NCI-H187 treated with DMSO at 0.1 percent for 48 hours (cell line): ENCODE measurements at places on chromosomes 4 and X.

GRCh38 chr4:21795091-21795490 is 153.5 kb downstream of the KCNIP4 start:
- no peak for DNase-seq

DNA sequence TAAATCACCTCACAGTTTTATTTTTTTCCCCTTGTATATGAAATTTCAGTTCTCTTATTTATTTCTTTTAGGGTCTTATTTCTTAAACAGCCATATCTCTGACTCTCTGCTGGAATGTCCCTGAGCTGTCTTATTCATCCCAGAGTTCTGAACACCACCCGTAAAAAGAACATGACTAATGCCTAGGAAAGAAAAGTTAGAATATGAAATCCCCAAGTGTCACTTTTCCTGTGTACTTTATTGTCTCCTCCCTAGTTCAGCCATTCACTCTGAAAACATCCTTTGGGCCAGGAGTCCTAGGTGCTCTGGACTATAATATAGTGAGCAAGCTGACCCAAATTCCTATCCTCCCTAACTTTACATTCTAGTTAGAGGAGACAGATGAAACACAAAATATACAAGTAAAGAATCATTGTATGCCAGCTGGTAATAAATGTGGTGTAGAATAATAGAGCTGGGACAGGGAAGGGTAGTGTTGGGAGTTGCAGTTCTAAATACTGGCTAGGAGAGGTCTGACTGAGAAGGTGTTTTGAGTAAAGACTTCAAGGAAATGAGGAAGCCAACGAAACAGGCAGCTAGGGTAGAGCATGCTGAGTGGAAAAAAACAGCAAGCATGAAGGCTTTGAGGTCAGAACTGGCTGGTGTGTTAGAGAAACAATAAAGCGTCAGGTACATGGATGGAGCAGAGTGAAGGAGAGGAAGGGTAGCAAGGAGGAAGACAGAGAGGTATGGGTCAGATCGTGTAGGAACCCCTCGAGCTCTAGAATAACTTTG is 40.6 kb upstream of the FTHL17 start:
- DNase-seq, result no peak

- peak; percentile 48 for DNase-seq
These were observed 53.6 kb upstream of the IGFBP7 start for GRCh38 chr4:57163530-57164459.

GRCh38 chr4:176409627-176410026 is 89.9 kb downstream of the SPCS3 start:
- DNase-seq, result no peak

- DNase-seq, result no peak
These were observed 2.8 kb downstream of the TMPRSS11D start for GRCh38 chr4:67880866-67881610.

DNA sequence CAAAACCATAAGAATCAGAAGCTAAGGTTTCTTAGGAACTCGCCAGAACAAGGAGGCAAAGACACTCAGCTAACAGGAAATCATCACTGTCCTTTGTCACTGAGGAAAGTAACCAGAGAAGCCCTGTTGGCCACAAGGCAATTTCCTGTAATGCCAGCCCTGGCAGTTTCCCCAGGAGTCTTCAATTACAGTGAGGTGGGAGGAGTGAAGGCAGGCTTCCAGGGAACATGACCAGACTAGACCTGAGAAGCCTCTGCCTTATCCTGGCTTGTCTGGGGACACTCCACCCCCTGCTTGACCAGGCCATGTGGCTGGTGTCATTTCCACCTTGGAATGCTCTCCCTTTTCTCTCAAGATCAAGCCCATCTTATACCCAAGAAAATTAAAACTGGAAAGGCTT is 125.3 kb downstream of the COL4A6 start:
- no peak for DNase-seq

DNA sequence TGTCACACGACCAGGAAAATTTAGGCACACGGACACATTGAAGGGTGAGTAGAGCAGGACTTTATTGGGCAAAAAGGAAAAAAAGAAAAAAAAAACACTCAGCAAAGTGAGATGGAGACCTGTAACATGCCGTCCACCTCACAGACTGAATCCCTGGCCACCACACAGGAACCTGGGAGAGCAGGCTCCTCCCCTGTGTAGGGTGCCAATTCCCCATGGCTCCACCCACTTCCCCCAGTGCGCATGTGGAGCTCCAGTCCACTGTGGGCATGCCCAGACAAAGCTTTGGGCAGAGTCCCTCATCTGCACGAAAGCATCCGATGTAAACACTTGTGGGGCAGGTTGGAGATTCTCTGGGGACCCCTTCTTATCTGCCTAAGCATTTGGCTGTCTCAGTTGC is 23.6 kb upstream of the CBR4 start:
- no peak for DNase-seq

GRCh38 chr4:69727426-69727825 is 33.0 kb downstream of the SULT1B1 start:
- DNase-seq, result no peak

GRCh38 chr4:44421330-44422065 is 27.1 kb downstream of the KCTD8 start:
- DNase-seq, result no peak

DNA sequence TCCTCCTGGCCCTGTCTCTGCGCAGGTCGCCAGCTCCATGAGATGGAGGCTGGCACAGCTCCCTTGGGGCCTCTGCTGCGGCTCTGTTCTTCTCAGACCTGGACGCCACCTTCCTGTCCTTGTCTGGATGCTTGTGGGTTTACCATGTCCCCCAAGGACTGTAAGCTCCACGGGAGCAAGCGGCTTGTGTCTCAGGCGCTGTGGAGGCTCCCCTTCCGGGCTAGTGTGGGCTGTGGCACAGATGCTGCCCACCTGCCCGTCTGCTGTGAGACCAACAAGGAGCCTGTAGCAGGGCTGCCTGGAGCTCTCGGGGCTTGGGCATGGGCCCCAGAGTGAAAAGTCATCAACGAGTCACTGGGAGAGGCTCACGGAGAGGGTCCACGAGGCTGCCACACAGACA is 25.2 kb downstream of the NAT8L start:
- no peak for DNase-seq

DNA sequence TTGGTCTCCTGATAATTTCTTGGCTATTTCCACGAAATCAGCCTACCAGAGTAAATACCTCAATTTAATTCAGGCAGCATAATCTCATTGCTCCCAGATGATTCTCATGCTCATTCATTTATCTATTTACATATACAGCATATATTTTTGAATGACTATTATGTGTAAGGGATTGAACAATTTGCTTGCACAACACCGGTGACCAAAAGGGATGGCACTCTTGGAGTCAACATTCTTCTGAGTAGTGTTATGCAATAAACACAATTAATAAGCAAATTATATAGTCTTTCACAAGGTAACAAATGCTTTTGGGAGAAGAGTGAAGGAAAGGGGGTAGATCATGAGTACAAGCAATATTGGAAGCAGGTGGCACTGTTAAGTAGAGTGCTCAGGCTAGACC is 1015.3 kb downstream of the ARAP2 start:
- no peak for DNase-seq
